ENCODE measurements at places on chromosomes 6 and 20.

- peak; percentile 47 for DNase-seq
Observed at GRCh38 chr6:28383235-28384142, 16.1 kb downstream of the ZSCAN12 start.

GRCh38 chr20:53898556-53898931 is 171.8 kb downstream of the BCAS1 start:
- DNase-seq, result no peak

GRCh38 chr6:105488516-105489215 is 85.8 kb upstream of the PREP start:
- DNase-seq, result no peak

DNA sequence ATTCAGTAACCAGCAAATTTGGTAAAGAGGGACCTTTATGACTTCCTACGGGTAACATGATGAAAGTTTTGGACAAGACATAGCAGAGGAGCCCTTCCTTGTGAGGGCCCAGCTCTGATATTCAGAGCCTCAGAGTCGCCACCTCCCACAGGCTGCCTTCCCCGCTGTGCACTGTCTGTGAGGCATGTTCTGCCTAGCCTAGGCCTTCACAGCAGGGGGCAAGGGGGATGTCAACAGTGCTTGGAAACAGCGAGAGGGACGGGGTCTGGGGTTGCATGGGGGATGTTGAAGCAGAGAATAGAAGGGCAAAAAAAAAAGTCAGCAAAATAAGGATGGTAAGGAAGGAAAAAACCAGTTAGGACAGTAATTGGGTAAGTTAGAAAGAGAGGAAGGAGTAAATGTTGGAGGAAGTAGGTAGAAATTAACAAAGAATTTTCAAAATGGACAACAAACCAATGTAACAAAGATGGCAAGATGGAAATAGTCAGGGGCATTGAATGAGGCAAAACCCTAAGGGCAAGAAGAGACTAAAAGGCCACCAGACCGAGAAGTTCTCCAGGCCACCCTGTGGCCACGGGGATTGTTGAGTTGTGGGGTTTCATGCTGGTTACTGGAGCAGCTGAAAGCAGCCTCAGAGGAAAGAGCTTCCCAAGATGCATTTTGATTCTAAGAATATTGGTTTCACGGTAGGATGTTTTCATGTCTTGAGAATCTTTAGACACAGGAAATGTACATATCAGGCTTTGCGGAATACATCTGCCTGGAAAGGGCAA is 139.8 kb downstream of the LY86 start:
- DNase-seq, result no peak

Measured in CD4-positive, alpha-beta T cell treated with Interleukin-17A for 1 hour (primary cell).